ENCODE measurements at places on chromosomes 1 and 21. TPM values are rescaled to one million over a fixed set of nuclear protein-coding genes. Genes with fewer than 3 reads are reported as not detected.

- no peak for DNase-seq
These were observed 3.2 kb upstream of the CCNL2 start for GRCh38 chr1:1402072-1402900.

DNA sequence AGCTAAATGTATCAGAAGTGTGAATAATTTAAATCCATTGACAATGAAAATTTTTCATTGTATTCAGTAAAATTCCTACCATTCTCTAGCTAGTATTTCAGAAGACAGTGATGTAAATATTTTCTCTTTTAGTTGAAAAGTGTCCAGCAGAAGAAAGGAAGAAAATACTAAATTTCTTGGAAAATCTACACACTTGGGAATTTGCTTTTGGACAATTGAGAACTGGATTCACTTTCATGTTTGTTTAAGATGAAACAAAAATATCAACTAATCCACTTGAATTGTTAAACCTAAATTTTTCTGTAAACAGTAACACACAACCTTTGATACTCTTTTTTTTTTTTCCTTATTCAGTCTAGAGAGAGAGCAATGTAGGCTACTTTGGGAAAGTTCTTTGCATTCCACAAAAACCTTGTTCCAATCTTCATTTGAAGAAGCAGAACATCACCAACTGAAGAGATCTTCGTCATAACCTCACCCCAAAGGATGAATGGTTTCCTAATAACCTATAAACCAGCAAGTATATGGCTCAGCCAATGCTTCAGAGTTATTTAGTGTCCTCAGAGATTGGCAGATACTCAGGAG is 155.1 kb upstream of the GORAB start:
- no peak for DNase-seq

- no peak for DNase-seq
These were observed 29.1 kb upstream of the SAMD13 start for GRCh38 chr1:84272401-84272800.

DNA sequence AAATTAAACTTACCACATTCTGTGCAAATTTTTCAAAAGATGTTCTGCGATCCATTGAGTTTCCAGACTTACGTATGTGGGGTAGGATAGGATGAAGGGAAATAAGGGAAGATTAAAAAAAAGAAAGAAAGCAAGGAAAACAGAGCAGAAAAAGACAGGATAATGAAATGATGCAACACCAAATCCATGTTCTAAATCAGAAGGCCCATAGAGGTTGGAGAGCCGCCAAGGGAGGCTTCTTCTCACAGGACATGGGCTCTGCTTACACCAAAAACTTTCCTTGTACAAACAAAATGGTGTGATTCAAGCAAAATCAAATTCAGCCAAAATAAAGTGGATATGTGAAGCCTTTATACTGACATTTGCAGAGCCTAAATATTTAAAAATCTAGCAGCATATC is 189.5 kb upstream of the GREM2 start:
- no peak for DNase-seq

DNA sequence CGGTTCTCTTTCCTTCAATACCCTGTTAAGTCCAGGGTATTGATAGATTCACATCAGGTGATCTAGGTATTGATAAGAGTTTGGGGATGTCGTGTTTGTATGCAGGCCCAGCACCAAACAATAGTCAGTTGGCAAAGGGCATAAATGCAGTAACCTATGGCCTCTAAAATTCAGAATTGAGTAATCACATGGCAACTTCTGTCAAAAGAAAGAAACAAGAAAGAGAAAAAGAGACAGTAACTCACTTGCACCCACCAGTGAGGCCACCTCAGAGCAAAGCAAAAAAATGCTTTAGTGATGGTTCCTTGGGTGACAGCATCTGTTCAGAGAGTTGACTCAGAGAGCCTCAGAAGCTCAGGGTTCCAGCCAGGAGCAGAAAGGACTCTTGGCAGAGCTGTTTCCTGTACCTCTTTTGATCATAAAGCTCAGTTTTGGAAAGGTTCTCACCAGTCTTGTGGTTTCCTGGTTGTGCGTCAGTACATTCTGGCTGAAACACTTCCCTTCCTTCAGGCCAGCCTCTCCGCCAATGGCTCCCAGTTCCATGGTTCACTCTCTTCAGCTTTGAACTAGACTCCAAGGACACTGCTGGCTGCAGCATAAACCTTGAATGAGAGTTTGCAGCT is 70.1 kb upstream of the GORAB start:
- DNase-seq = no peak

DNA sequence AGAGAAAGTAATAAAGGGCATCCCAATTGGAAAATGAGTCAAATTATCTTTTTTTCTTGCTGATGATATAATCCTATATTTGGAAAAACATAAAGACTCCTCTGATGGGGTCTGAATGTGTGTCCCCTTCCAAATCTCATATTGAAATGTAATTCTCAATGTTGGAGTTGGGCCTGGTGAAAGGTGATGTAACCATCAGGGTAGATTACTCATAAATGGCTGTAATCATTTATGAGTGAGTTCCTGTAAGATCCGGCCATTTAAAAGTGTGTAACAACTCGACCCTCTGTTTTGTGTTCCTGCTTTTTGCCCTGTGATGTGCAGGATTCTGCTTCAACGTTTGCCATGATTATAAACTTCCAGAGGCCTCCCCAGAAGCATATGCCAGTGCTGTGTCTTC is 44.3 kb upstream of the MAP1LC3C start:
- DNase-seq = no peak

- no peak for DNase-seq
These were observed 363.0 kb downstream of the SETD4 start for GRCh38 chr21:35697321-35697808.

GRCh38 chr1:29856340-29857114 is 620.2 kb downstream of the PTPRU start:
- DNase-seq = no peak

DNA sequence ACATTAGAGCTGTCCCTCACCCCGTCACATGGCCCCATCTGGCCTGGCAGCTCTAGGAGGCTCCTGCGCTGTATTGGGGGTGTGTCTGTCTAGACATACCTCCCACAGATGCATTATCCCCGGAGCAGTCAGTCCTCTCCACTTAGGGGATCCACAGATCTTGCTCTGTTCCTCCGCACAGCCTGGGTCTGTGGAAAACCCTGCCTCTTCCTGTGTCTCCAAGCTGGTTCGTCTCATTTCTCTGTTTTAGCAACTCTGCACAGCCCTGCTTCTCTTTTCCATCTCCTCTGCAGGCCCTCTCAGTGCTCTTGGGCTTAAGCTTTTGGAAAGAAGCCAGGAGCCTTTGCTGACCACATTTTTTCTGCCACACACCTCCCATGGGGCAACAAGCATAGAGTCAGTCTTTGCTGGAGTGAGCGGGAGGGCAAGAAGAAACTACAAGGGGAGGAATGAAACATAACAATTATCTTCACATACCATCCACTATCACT is 241.5 kb downstream of the FOXD2 start:
- no peak for DNase-seq

GRCh38 chr1:13498553-13498952 is 15.2 kb downstream of the LRRC38 start:
- DNase-seq = no peak

DNA sequence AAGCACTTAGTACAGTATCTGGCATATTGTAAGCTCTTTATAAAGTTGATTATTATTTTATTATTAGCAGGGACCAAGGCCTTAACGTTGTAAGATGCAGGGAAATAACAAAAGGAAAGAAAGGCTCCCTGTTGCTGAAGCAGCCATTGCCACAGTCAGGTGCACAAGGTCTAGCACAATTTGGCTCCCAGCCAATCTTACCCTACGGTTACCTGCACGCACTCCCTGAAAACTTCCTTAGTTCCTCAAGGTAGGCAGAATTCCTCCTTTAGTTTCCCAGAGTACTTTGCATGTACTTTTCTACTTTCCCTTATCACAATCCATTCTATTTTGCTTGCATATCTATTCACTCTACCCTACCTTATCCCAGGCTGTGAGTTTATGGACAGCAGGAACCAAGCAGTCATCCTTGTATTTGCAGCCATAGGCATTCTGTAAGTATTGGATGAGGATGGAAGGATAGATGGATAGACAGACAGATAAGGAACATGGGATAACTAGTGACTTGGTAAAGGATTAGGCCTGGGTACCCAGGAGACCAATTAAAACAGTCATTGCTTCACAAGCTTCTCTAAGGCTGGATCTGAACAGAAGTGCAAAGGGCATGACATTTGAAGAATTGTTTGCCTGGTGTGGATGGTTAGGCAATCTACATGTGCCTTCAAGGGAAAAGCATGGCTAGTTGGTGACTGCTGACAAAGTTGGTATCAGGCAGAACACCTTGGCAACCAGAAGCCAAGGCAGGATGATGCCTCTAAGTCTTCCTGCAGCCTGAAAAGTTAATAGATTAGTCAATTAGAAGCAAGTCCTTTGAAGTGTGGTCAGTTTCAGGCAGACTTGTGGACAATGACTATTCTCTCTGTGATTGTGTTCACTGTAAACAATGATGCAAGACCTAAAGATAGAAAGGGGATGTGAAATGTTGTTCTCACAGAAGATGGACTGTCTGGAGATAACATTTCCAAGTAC is 20.8 kb upstream of the JAK1 start:
- DNase-seq = no peak

GRCh38 chr1:24133819-24134218 is 9.1 kb downstream of the IL22RA1 start:
- DNase-seq = no peak

DNA sequence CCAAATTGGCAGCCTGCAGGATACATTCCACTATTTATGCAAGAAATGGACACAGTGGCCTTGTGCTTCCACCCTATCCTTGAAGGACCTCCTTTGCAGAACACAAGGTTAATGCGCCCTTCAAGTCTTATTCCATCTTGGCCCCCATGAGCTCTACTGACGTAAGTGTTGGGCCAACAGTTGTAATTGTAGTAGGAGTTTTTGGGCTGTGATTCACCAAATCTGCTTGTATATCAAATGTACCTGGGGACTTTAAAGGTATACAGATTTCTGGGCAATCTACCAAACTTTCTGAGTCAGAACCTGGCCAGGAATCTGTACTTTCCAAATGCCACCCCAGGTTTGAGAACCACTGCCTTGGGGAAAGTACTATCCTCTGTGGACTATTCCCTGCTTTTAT is 100.9 kb upstream of the MARK1 start:
- DNase-seq = no peak

DNA sequence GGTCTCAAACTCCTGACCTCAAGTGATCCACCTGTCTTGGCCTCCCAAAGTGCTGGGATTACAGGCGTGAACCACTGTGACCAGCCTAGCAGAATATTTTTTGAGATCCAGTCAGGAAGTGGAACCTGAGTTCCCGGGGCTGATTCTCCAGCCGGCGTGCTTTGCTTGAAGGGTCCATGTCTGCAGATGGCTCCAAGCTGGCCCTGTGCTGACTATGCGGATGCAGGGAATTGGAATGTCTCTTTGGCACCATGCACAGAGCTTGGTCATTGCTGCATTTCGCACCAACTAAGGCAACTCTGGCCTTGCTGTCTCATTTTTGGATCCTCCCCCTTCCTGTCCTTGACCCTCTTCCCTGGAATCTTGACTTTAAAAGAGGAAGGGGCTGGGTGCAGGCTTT is 28.1 kb downstream of the ARHGEF10L start:
- no peak for DNase-seq

GRCh38 chr21:45051580-45052434 is 22.6 kb upstream of the ADARB1 start:
- no peak for DNase-seq

DNA sequence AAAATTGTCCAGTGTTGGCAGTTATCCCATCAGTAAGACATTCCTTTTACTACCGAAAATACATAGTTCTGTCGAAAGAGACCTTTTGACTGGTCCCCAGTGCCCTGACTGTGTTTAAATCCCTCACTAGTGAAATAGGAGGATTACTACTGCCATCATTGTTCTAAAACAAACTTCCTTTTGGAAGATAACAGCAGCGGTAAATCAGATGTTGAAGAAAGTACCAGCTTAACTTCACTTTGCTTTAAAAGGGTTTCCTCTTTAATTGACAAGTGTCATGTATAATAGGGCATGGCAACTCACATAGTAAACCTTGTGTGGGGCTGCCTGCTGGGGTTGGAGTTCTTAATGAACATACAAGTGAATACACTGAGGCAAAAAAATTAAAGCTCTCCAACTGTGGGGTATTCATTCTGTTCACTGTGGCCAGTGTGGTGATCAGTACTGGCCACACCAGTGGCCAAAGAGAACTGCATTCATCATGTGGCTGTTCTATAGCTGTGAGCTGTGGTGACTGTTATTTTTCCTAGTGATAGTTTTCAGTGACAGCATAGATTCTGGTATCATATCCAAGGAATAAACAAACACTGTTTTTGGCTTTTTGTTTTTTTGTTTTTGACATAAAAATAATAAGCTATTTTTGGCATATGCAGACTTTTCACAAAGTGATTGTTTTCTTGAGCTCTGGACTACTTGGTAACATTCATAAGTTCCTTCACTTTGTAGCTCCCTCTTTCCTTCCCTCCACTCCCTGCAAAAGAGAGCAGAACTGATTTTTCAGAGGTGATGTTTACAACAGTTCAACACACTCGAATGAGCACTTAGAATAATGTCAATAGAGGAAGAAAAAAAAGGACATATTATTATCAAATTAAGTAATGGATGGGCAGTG is 74.5 kb downstream of the NFIA start:
- no peak for DNase-seq

DNA sequence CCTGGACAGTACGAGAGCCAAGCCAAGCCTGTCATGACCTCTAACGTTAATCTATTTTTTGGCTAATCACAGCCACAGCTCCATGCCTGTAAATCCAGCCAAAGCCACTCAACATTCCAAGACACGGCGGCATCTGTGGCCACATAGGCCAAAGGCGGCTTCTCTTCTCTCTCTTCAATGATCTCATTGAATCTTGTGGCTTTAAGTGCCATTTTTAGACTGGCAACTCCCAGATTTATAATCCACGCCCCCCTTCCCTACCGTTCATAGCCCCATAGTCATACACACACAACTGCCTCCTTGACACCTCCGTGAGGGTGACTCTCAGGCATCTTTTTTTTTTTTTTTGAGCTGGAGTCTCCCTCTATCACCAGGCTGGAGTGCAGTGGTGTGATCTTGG is 5.7 kb upstream of the SELENON start:
- no peak for DNase-seq

CAMK1G gene
- total RNA-seq = not detected

SEMA4A gene
- 24.1 TPM for total RNA-seq

HIVEP3 gene
- total RNA-seq = 3.6 TPM

SAMD11 gene
- total RNA-seq = 0.57 TPM

SMCP gene
- total RNA-seq = not detected

EVA1C gene
- total RNA-seq = 12.7 TPM

CYP2J2 gene
- total RNA-seq = 7.7 TPM

GFI1 gene
- total RNA-seq = 0.42 TPM

All from esophagus squamous epithelium (tissue), 5 donors.